ENCODE measurements at places on chromosomes 6 and 20. TPM values are rescaled to one million over a fixed set of nuclear protein-coding genes. Genes with fewer than 3 reads are reported as not detected.

Gene LGSN
- not detected for total RNA-seq

Gene LPIN3
- total RNA-seq, result 1.1 TPM

Gene ADGRF5
- total RNA-seq, result not detected

Gene MICB
- total RNA-seq, result 36.1 TPM

Gene TBCC
- 20.1 TPM for total RNA-seq

Gene RSPH9
- not detected for total RNA-seq

Gene SMLR1
- not detected for total RNA-seq

Gene HLA-DRA
- 39.3 TPM for total RNA-seq

Gene SNAP25
- total RNA-seq, result 3.9 TPM

Gene PPP1R3G
- not detected for total RNA-seq

Gene HDGFL1
- not detected for total RNA-seq

Gene MOG
- total RNA-seq, result not detected

Gene WFDC12
- not detected for total RNA-seq

Gene LPA
- total RNA-seq, result not detected

Gene GLP1R
- not detected for total RNA-seq

Gene CLVS2
- total RNA-seq, result not detected

Gene COL21A1
- not detected for total RNA-seq

Gene HSPA1B
- total RNA-seq, result 155 TPM

Gene NKAIN2
- not detected for total RNA-seq

Gene TNNC2
- total RNA-seq, result not detected

Gene CALHM4
- not detected for total RNA-seq
